ENCODE measurements at places on chromosomes 13 and 19.

GRCh38 chr13:85985797-85986196 lies 186.6 kb upstream of the SLITRK6 start:
- no peak for DNase-seq

GRCh38 chr19:52535771-52536447 lies 8.4 kb downstream of the ZNF808 start:
- DNase-seq: peak; percentile 87

GRCh38 chr13:106762708-106763107 lies 194.8 kb upstream of the ARGLU1 start:
- DNase-seq: no peak

GRCh38 chr13:60427285-60427684 lies 30.3 kb downstream of the TDRD3 start:
- DNase-seq: no peak

- DNase-seq: no peak
Measured at GRCh38 chr13:87810920-87811344, 139.8 kb downstream of the SLITRK5 start.

Measured in breast epithelium (tissue), 4 donors.